ENCODE measurements at places on chromosomes 16 and 17. TPM values are rescaled to one million over a fixed set of nuclear protein-coding genes. Genes with fewer than 3 reads are reported as not detected.

The MINK1 gene
- 51.4 TPM for total RNA-seq

The NXPH3 gene
- 1.8 TPM for total RNA-seq

The YBX2 gene
- 0.51 TPM for total RNA-seq

The TMEM92 gene
- not detected for total RNA-seq

The GPR139 gene
- total RNA-seq = not detected

The UNK gene
- 16.9 TPM for total RNA-seq

DNA sequence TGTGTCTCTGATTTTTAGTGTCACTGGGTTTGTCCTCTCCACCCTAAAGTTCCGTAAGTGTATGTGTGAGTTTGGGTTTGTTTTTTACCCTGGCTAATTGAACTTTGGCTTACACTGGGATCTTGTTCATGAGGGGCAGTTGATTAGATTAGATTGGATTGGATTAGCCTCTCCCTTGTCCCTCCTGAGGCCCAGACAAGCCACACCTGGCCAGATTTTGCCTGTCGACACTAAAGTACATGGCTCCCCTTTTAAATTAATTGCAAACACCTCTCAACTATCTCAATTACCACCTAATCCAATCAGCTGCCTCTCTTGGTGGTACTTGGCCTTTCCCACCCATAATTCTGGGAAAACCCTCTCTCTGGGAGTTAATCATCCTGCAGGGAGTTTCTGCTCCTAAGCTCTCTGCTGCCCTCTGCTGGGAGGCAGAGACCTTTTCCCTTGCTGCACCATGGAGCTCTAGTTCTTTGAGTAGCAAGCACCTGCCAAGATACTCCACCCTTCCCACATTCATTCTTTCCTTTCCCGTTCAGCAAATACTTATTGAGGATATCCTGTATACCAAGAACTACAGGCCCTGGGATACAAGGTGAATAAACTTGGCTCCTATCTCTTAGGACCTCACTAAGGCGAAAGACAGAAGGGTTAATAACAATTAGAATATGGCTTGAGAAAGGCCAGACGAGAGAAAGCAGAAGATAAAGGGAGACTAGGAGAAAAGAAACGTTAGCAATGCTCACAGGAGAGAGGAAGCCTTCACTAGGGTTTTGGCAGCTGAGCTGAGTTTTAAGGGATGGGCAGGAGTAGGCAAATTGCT lies 60.0 kb upstream of the MPHOSPH6 start:
- peak; percentile 79 for DNase-seq

- no peak for DNase-seq
These were observed 209.8 kb upstream of the CHMP6 start for GRCh38 chr17:80781807-80782277.

DNA sequence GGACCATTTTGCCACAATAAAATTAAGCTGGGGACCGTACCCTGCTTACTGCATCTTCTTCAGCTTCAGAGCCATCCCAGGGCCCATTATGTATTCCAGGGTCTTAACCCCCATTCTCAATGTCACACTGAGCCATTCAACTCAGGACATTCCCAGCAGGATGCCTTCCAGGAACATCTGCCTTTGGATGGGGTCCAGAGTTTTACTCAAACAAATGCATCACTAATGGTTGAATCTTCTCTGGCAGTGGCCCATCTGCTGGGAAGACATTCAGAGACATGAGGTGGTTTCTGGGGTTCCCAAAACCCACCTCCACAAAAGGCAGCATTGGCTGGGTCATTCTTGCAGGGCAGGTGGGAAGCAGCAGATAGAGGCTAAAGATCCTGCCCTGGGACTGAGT lies 3.4 kb upstream of the SEC14L5 start:
- no peak for DNase-seq

- DNase-seq = no peak
These were observed 6.2 kb downstream of the ZNF276 start for GRCh38 chr16:89727406-89728120.

DNA sequence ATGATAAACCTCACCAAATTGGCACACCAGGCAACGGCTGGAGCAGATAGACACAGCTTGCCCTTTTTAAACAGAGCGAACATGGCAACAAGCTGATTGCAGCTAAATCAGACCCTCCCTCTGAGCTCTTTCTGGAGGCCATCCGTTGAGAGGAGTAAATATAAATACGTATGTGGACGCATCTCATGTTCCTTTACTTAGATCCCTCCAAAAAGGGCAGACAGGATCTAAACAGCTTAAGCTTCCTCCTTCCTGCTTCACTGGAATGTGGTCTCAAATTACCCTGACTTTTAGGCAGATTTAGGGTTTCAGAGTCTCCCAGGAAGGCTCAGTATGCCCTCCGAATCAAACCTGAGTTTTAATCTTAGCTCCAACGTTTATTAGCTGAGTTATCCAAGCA lies 204.7 kb upstream of the GOT2 start:
- peak; percentile 18 for DNase-seq

DNA sequence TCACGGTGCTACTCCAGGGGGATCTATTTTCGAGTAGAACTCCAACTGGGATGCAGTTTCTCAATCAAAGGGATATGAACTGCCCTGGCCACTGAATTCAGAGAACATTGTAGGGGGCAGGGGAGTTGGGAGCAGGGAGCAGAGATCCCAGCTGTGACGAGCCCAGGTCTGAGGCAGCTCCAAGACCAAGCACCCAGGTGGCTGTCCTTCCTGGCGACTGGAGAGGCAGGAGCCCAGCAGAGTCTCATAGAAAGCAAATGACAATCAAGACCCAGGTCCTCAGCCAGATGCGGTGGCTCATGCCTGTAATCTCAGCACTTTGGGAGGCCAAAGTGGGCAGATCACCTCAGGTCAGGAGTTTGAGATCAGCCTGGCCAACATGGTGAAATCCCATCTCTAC lies 60.1 kb downstream of the TK2 start:
- DNase-seq = no peak

- DNase-seq = no peak
These were observed 668.2 kb downstream of the CDH11 start for GRCh38 chr16:64453646-64454045.

GRCh38 chr17:59190806-59191205 lies 19.0 kb upstream of the SMG8 start:
- DNase-seq = no peak

DNA sequence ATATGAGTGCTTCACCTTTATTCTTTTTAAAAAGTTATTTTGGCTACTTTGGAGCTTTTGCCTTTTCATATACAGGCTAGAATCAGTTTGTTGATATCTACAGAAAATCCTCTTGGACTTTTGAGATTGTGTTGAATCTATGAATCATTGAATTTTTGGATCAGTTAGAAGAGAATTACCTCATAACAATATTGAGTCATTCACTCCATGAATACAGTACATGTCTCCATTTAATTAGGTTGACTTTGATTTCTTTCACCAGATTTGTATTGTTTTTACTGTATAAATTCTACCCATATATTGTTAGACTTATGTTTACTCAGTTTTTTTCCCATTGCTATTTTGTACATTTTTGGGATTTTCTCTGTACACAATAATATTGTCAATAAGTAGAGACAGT lies 54.4 kb downstream of the TAOK1 start:
- DNase-seq = no peak

DNA sequence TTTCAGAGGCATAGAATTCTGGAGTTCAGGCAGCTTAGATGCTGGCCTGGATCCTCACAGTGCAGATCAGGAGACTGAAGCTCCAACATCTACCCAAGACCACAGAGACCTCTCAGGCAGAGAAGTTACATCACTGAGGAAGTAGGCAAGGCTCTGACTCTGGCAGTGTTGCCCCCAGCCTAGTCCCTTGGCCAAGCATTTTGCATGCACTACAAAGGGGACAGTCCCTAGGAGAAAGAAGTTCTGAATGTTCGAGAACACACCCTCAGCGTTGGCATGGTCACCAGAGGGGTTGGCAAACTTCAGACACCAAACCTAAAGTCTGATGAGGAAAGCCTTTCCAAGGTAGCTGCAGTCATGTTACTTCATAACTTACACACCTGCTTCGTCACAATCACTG lies 2.5 kb downstream of the RANBP10 start:
- no peak for DNase-seq

GRCh38 chr16:20870122-20870820 lies 29.9 kb downstream of the DCUN1D3 start:
- DNase-seq = no peak

GRCh38 chr17:19305256-19305655 lies 57.3 kb downstream of the B9D1 start:
- no peak for DNase-seq

GRCh38 chr16:3058139-3059030 lies 7.1 kb upstream of the IL32 start:
- peak; percentile 40 for DNase-seq

DNA sequence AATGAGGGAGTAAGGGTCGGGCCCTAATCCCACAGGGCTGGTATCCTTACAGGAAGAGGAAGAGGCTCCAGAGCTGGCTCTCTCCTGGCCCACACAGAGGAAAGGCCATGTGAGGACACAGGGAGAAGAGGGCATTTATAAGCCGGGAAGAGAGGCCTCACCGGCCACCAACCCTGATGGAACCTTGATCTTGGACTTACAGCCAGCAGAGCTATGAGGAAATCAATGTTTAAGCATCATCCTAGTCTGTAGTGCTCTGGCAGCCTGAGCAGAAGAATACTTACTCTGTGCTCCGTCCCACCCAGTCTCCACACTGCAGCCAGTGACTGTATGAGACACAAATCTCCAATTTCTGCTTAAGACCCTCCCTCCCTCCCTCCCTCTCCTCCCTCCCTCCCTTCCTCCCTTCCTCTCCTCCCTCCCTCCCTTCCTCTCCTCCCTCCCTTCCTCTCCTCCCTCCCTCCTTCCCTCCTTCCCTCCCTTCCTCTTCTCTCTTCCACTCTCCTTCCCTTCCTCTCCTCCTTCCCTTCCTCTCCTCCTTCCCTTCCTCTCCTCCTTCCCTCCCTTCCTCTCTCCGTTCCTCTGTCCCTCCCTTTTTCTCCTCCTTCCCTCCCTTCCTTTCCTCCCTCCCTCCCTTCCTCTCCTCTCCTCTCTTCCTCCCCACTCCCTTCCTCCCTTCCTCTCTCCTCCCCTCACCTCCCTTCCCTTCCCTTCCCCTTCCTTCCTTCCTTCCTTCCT lies 8.9 kb upstream of the TMEM220 start:
- peak; percentile 46 for DNase-seq

DNA sequence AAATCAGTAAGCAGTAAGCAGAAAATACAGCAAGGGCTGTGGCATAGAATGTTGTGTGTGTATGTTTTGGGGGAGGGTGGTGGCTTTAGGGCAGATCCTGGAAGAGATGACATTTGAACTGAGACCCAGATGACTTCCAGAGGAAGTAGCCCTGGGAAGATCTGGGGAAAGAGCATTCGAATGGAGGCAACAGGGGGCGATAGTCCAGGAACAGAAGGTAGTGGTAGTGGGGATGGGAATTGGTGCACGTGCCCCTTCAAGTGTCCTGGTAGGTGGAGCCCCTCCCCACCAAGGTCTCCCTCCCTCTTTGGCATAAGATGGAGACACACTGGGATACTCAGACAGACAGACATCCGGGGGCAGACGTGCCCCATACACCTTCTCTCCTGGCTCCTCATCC lies 14.1 kb downstream of the ARHGEF15 start:
- DNase-seq = no peak

- no peak for DNase-seq
These were observed 42.0 kb upstream of the KSR1 start for GRCh38 chr17:27414271-27414670.

- no peak for DNase-seq
These were observed 9.3 kb downstream of the PGAP3 start for GRCh38 chr17:39678340-39679116.

Measured in tongue (tissue), 3 donors.